Upper lobe of right lung (tissue), 1 donor: ENCODE measurements at places on chromosomes 1 and 21. TPM values are rescaled to one million over a fixed set of nuclear protein-coding genes. Genes with fewer than 3 reads are reported as not detected.
A peak's percentile ranks its signal among the peaks of the same experiment; 100 is the strongest.

DNA sequence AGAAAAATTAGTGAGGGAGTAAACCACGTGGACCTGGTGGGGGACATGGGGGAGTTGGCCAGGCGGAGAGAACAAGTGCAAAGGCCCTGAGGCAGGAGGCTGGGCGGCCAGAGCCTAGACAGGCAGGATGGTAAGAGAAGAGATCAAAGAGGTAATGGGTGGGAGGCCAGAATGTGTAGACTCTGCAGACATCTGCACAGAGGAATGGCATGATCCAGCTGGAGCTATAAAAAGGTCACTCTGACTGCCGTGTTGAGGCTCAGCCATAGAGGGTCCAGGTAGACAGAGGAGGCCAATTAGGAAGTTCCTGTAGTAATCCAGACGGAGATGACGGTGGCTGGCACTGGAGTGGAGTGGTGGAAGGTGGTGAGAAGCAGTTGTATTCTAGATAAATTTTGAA is 3.6 kb downstream of the H6PD start:
- peak; percentile 44 for DNase-seq

- DNase-seq = no peak
Observed at GRCh38 chr21:38440746-38441145, 57.5 kb downstream of the ERG start.

DNA sequence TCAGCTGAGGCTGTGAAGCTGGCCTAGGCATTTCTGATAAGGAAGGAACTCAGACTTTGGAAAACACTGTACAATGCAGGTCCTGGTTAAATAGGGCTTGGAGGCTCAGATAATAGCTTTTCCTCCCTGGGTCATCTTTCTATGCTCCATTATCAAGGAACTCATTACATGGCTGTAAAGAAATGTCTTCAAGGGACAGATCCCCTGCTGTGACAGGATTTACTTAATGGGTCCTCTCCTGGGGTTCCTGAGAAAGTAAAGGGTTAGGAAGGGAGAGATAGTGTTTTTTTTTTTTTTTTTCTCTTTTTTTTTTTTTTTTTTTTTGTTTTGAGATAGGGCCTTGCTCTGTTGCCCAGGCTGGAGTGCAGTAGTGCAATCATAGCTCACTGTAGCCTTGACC is 14.1 kb upstream of the SVBP start:
- DNase-seq = no peak

GRCh38 chr1:114502080-114502479 is 8.9 kb downstream of the TRIM33 start:
- no peak for DNase-seq

GRCh38 chr1:167149793-167150491 is 56.1 kb downstream of the STYXL2 start:
- no peak for DNase-seq

DNA sequence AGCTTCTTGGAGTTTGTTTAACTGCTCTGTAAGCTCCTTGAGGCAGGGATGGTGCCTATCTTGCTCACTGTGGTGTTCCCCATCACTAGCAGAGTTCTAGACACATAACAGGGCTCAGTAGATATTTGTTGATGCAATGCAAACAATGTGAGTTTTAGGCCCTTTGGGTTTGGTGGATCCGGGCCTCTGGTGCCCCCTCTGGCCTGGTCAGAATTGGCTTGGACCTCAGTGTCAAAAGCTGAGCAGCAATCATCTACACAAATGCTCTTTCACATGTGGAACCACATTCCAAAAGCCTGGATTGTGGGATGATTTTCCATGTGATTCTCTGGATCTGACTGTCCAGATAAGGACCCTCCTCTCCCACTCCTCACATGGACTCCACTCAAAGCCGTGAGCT is 53.4 kb upstream of the BCAR3 start:
- no peak for DNase-seq

DNA sequence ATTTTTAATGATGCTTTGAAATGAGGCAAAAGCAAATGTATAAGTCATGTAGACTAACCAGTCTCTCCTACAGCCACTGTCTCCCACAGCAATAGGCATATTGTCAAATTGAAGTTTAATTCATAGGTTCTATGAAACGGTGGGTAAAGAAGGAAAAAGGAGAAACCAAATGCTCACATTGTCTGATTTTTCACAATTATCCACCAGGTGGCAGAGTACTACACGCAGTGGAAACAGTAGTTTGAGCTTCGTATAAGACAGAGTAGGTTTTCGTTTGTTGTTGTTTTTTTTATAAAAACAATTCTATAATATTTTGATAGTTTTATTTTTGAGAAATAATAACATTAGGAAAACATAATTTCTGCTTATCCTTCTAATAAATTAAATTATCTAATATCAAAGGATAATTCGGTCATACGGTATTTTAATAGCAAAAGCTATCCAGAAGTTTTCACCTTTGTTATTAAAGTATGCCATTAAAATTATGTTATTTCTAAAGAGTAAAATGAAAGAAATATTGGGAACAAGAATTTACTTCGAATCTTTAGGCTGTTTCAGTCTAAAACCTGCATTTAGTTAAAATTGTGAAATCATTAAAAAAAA is 39.1 kb downstream of the TYW3 start:
- DNase-seq = no peak

DNA sequence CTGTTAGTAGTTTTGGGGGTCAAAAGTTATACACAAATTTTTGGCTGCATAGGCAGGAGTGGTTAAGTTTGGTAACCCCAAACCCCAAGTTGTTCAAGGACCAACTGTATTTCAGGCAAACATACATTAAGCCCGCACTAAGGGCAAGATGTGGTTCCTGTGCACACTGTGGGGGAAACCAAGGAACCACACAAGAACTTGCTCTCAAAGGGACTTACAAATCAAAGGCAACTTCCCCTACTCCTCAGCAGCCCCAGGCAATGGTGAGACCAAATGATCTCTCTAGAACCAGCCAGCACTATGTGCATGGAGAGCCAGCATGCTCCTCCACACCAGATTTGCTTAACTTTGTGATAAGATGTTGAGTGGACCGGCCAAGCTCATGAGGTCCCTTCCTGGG is 35.3 kb downstream of the PACC1 start:
- no peak for DNase-seq

DNA sequence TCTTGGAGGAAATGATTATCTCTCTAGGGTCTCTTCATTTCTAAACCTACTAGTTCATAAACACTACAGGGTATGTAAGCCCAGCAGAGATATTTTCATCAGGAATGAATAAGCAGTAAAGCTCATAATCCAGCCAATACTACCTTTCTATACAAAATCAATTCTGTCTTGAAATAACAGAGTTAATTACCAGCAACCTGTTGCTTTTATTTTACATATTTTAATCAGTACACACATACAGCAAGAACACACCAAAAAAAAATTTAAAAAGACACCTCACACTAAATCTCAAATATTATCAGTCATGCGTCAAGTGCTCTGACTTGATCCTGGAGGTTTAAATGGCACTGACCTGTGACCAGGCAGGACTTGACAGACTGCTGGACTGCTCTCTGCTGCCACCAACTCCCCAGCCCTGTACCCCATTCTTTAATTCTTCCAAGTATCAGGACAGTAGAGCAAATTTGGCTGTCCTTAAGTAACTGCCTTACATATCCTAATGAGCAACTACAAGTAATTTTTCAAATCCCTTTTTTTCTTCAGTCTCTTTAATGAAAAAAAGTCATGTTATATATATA is 98.5 kb downstream of the CDC42BPA start:
- no peak for DNase-seq

DNA sequence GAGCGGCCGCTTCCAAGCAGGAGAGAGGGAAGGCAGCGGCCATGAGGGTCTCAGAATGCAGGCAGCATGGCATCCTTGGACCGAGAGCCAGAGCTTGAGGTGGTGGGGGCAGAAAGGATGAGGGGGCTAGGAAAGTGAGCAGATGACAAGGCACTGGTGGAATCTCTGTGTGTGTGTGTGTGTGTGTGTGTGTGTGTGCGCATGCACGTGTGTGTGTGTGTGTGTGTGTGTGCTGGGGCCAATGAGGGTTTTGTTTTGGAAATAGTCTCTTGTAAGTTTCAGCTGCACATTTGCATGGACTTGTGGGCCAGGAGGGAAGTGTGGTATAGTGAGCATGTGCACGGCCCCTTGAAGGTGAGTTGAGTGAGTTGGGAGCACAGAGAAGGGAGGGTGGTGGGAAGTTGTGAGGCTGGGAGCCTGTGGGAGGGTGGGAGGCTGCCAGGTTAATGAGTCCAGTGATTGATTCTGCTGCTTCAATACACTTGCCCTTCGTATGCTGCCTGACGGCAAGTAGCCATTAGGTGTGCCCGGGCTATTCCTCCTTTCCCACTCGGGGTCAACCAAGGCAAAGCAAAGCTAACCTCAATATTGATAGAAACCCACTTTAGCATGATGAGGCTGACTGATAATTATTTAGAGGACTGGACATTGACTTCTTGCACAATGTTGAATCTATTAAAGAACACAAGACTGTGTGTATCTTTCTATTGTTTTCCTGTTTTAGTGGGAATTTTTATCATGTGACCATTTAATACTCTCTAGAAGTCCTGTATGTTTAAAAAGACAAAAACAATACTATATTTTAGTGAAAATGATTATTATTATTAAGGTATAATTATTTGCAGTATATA is 80.3 kb downstream of the PROX1 start:
- no peak for DNase-seq

The C1orf115 gene
- 35.3 TPM for total RNA-seq

The TRIM17 gene
- 2.6 TPM for total RNA-seq
